ENCODE measurements at places on chromosomes 16 and 17.
A peak's percentile ranks its signal among the peaks of the same experiment; 100 is the strongest.

DNA sequence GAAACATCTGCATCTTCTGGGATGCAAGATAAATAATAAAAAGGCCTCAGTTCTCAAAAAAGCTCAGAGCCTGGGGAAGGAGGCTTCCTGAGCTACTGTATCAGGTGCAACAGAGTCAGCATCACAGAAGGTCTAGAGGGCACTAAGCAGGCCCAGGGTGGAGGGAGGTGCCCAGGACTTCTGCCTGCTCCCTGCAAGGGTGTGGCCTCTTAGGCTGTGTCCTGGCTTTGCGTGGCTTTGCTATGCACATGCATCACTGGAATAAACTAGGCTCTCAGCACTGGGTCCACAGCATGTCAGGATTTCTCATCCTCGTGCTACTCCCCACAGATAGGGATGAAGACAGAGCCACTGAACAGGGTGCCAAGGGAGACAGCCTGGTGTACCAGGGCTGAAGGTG is 25.5 kb downstream of the CDK5R1 start:
- DNase-seq = no peak

DNA sequence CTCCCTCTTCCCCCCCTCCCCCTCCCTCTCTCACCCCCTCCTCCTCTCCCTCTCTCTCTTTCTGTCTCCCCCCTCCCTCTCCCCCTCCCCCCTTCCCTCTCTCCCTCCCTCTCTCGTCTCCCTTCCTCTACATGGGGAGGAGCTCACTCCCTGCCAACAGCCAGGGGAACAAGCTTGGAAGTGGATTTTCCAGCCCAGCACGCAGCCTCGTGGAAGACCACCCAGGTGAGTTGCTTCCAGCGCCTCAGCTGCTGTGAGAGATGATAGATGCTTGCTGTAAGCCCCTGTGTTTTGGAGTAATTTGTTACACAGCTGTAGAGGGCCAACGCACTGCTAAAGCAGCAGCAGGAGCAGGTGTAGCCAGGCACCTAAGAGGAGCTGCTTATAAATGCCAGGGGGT is 20.8 kb downstream of the ACTG1 start:
- no peak for DNase-seq

GRCh38 chr17:14672830-14673229 is 371.9 kb downstream of the HS3ST3B1 start:
- no peak for DNase-seq

GRCh38 chr16:73846356-73846755 is 450.3 kb upstream of the PSMD7 start:
- no peak for DNase-seq

DNA sequence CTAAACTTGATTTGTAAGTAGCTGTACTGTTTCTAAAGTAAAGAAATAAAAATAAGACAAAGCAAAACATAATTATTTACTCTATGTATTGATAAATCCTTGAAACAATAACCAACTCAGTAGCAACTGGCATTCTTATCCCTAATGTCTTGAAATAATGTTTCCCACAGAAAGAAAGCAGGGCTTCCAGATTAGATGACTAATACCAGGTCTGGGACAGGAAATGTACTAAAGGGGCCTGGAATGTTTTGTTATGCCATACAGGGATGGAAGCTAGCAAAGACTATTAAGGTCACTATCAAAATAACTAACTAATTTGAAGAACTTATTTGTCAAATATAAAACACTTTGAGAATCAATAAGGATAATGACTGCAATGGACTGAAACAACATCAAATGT is 82.1 kb downstream of the CFDP1 start:
- DNase-seq = peak; percentile 21

GRCh38 chr17:49894761-49895160 is 46.9 kb upstream of the TAC4 start:
- DNase-seq = no peak

DNA sequence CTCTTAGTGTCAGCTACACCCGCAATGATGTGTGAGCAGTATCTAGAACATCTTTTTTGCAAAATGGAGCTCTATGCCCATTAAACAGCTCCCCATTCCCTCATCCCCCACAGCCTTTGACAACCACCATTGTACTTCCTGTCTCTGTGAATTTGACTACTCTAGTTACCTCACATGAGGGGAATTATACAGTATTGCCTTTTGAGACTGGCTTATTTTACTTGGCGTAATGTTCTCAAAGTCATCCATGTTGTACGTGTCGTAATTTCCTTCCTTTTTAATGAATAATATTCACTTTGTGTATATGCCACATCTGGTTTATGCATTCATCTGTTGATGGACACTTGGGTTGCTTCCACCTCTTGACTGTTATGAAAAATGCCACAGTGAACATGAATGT is 23.2 kb upstream of the CCL22 start:
- DNase-seq = no peak

- no peak for DNase-seq
Measured at GRCh38 chr17:37708008-37708615, 36.7 kb downstream of the HNF1B start.

DNA sequence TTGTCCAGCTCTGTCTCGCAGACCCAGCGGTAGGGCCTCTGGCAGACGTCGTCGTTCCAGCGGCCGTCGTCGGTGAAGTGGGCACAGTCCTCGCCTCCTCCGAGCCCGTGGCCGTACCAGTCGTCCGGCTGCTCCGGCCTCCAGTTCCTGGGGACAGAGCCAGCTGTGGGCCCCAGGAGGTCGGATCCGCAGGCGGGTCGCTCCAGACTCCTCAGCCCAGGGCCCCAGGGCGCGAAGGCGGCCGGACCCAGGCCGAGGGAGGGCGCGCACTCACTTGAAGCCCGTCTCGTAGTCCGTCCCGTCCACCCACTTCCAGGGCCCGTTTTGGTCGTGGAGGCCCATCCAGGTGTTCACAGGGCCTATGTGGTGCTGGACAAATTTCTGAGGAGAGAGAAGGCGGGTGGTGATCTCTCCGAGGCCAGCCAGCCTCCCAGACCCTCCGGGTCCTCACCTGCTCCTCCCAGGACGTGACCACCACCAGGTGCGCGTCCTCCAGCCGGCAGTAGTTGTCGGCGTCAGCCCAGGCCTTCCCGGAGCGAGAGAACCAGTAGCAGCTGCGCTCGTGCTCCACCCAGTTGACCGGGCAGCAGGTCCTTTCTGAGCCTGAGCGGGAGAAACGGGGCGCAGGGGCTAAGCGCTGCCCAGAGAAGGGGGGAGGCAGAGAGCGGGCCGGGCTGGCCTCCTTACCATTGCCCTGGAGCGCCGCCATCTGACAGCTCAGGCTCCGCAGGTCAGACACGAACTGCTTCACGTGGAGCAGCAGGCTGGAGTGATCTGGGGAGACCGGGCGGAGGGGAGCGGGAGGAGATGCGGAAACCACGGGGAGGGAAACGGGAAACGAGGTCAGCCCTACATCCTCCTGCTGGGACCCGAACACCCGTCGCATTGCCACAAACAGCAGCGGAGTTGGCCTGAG is 5.2 kb downstream of the ASGR1 start:
- no peak for DNase-seq

- DNase-seq = no peak
Measured at GRCh38 chr17:320139-320538, 32.5 kb downstream of the RPH3AL start.

GRCh38 chr16:3951861-3952736 is 71.6 kb upstream of the CREBBP start:
- no peak for DNase-seq

GRCh38 chr17:72772331-72772821 is 320.1 kb downstream of the SLC39A11 start:
- no peak for DNase-seq

DNA sequence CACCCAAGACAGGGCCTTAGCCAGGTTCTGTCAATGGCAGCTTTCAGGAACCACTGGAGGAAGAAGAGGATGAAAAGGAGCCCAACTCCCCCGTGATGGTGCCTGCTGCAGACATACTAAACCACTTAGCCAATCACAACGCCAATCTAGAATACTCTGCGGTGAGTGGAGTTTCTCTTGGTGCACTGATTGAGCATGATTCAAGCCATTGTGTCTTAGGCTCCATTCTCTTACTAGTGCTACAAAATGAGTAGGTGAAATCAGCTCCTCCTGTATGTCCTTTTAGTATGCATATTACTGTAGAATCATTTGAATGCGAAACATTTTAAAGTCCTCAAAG is 1.4 kb downstream of the SETD6 start:
- DNase-seq = no peak

DNA sequence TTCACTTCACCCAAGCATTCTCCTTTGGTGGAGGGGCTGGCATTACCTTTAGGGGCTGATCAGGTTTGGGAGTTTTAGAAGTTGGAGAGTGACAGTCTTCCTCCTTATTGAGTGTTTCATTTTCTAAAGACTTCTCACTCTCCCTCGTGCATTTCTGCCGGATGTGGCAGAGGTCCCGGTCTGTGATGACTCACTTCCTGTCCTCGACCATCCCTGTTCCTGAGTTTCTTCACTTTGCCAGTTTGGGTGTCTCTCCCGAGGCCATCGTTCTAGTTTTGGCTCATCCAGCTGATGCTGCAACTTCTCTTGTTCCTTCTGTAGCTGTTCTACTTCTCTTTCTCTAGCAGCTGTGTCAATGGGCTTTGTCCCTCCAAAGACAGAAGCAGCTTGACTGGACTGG is 104.3 kb downstream of the PHKB start:
- DNase-seq = no peak

GRCh38 chr17:81523402-81524038 is 4.7 kb upstream of the FSCN2 start:
- DNase-seq = no peak

GRCh38 chr17:71438631-71439146 is 682.1 kb upstream of the SOX9 start:
- DNase-seq = no peak

GRCh38 chr16:75789237-75789636 is 62.9 kb upstream of the CPHXL start:
- DNase-seq = peak; percentile 28

GRCh38 chr16:19718624-19718965 is 524 bp downstream of the IQCK start:
- no peak for DNase-seq

DNA sequence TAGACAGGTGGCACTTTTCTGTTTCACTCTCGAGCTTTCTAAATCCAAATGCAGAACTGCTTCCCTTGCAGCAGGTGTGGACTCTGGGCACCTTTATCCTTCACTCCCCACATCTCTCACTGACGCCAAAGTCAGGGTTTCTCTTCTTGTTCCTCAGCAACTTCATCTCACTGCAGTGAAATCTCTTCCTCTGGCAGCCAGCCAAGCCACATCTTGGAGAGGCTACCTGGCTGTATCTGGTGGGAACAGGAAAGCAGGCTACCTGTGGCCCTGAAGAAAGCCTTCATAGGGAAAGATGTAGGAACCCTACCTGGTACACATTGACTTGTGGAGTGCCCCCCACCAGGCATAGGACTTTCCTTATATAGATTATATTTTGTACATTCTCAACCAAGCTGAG is 159.1 kb downstream of the UTP18 start:
- no peak for DNase-seq

DNA sequence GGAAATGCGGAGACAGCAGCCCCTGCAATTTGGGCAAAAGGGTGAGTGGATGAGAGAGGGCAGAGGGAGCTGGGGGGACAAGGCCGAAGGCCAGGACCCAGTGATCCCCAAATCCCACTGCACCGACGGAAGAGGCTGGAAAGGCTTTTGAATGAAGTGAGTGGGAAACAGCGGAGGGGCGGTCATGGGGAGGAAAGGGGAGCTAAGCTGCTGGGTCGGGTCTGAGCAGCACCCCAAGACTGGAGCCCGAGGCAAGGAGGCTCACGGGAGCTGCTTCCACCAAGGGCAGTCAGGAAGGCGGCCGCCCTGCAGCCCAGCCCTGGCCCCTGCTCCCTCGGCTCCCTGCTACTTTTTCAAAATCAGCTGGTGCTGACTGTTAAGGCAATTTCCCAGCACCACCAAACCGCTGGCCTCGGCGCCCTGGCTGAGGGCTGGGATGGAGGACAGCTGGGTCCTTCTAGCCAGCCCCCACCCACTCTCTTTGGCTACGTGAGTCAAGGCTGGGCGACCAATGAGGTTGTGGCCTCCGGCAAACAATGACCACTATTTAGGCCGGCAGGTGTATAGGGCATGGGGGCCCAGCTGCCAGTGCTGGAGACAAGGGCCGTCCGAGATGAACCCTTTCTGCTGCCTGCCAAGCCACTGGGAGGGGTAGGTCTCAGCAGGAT is 507 bp downstream of the SERPINF1 start:
- no peak for DNase-seq

- DNase-seq = no peak
Measured at GRCh38 chr17:8668176-8668740, 37.7 kb upstream of the MYH10 start.

DNA sequence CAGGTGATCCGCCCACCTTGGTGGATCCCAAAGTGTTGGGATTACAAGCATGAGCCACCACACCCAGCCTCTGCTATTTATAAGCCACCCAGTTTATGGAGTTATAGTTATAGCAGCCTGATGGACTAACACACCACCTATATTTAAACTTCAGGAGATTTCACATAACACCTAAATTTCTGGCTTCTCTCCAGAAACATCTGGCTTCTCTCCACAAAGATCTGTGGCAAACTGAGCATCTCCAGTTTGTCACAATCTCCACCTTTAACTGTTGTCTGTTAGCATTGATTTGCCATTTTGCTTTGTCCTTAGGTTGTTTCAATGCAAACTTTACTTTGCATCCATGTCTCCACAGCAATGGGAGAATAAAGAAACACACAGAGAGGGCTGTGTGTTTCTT is 39.6 kb downstream of the GDE1 start:
- no peak for DNase-seq

DNA sequence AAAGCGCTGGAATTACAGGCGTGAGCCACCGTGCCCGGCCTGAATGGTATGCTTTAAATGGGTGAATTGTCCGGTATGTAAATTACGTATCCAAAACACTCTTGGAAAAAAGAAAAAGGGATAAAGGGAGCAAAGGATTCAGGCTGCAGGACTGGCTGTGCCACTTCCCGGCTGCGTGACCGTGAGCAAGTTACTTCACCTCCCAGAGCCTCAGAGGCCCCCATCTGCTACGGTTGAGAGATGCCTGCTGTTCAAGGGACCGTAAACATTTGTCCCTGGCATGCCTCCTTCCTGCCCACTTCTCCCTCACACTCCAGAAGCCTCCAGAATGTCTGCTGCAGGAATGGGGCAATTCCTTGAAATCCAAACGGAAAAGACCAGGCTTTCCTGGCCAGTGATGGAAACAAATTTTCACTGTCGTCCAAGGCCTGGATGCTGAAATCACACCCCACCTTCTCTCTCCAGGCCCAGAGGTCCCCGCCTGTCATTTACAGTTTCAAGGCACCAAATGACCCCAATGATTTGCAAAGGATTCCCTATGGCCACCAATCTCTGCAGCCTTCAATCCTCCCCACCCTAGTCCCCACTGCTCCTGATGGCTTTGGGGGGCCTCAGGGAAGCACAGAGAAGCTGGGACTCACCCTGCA is 22.9 kb upstream of the LITAF start:
- no peak for DNase-seq

- no peak for DNase-seq
Measured at GRCh38 chr16:30947859-30948666, 805 bp upstream of the ORAI3 start.

- DNase-seq = no peak
Measured at GRCh38 chr16:51615141-51615540, 464.1 kb upstream of the SALL1 start.

- DNase-seq = no peak
Measured at GRCh38 chr17:337453-337852, 15.2 kb downstream of the RPH3AL start.
